HT-29 (cell line): ENCODE measurements at places on chromosomes 5 and 9.
A peak's percentile ranks its signal among the peaks of the same experiment; 100 is the strongest.

- no peak for DNase-seq
These were observed 15.7 kb downstream of the FBN2 start for GRCh38 chr5:128522336-128522735.

GRCh38 chr9:15308511-15308910 lies 1.5 kb upstream of the TTC39B start:
- DNase-seq: no peak

GRCh38 chr5:24388448-24388847 lies 256.3 kb downstream of the CDH10 start:
- no peak for DNase-seq

- DNase-seq: no peak
These were observed 23.8 kb downstream of the SHC3 start for GRCh38 chr9:89154651-89155336.

DNA sequence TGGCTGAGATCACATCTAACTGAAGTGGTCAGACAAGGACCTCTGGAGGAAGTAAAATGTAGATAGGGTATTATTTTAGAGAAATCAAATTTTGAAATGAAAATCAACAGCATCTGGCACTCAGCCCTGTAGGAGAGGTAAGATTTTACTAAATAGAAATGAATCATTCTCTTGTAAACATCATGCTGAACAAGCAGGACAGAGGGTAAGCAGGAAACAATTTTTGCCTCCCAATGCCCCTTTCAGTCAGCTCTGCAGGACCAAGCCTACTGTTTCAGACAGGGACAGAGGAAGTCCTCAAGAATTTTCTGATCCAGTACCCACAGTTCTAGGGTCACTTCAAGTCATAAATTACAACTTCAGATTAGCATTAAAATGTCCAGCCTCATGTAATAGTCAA lies 190.1 kb downstream of the ESM1 start:
- DNase-seq: no peak

DNA sequence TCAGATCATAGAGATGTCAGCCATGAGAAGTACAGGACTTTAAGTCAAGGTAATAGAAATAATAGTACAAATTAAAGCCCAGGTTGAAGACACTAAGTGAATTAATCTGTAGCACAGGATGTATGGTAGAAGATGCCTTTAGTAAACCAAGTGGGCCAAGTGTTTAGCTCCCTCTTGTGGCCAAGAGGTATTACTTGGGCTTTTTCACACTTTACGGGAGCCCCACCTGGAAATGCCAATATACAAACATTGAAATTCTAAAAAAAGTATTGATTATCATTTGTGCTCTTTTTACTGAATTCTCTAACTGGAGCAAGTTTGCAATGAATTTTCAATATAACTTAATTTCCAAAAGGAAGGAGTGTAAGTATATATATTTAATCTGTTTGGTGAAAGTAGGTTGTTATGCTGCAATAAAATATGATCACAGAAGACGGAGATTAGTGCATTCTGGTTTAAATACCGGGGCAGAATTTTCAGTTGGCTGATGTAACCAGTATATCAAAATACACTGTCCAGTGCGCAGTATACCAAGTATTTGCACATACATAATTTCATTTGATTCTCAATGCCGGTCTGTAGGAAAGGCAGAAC lies 84.7 kb downstream of the PARP8 start:
- DNase-seq: peak; percentile 75

DNA sequence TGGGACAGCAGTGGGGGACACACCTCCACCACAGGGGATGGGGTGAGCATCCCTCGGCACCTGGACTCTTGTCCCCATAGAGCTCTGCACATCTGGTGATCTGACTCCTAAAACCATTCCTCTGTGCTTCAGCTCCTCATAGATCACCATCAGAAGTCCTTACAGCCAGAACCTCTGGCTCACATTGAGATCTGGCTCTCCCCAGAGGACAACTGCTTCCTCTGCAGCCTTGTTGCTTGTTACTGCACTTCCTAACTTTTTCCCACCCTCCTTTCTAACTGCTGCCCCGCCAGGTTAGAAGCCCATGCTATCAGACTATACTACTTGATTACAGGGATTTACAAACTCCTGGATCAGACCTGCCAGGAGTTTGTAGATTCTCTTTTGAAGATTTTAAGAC lies 64.5 kb downstream of the ARSB start:
- DNase-seq: peak; percentile 16

DNA sequence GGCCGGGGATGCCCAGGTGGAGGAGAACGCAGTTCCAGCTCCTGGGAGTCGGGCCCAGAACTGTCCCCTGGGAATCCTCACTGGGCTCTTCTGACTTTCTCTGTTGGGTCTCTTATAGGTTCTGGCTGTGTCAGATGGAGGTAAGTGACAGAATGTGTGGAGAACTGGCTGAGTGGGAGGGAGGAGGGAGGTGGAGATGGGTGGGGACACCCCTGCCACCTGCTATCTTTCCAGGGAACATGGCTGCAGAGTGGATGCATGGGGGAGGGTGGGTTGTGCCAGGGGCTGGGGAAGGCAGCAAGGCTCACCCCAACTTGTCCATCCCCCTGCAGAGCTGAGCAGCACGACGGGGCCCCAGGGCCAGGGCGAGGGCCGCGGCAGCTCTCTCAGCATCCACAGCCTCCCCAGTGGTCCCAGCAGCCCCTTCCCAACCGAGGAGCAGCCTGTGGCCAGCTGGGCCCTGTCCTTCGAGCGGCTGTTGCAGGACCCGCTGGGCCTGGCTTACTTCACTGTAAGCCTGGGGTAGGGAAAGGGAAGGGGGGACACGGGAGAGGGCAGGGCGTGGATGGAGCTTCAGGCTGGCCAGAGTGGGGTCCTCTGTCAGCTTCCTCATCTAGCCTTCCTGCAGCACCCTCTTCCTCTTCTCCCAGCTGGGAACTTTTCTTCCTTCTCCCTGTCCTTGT lies 8.3 kb downstream of the RGS14 start:
- DNase-seq: no peak

DNA sequence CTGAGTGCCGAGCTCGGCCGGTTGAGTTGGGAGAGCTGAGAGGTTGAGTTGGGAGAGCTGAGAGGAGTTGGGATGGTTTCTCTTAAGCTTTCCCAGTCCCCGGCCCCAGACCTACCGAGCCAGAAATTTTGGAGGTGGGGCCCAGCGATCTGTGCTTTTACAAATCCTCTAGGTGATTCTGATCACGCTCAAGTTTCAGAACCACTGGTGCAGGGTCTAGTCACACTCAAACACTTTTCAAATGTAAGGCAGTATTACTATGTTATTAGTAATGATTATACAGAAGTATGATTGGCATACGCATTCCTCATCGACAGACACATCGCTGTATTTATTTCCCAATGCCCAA lies 256 bp upstream of the CLINT1 start:
- DNase-seq: no peak

GRCh38 chr5:176547802-176548201 lies 1.3 kb upstream of the CDHR2 start:
- peak; percentile 60 for DNase-seq

- DNase-seq: no peak
These were observed 259.7 kb upstream of the TUT7 start for GRCh38 chr9:86613943-86614342.

GRCh38 chr9:133526721-133527321 lies 2.1 kb upstream of the MYMK start:
- DNase-seq: no peak

GRCh38 chr9:113350937-113351336 lies 1.6 kb downstream of the BSPRY start:
- DNase-seq: no peak

- no peak for DNase-seq
These were observed 66.4 kb downstream of the WWC1 start for GRCh38 chr5:168357876-168358275.

DNA sequence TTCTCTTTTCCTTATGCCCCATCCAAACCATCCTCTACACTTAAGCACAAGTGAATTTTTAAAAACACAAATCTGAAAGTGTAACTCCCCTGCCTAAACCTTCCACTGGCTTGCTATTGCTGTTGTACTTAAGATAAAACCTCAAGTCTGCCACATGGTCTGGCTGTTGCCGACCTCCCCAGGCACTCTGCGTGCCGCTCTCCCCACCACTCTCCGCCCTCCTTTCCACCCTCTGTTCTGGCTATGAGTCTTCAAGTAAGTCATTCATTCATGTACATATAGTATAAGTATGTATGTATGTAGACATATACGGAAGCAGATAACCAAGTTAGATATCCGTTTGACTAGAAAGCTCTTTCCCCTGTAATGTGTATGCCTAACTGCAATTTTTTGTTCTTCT lies 94.7 kb upstream of the ANKRD55 start:
- no peak for DNase-seq

GRCh38 chr5:141783005-141783946 lies 94.9 kb downstream of the PCDH1 start:
- DNase-seq: no peak

- DNase-seq: no peak
These were observed 19.0 kb downstream of the TRIM7 start for GRCh38 chr5:181186022-181186421.

GRCh38 chr5:31754358-31754704 lies 115.4 kb downstream of the PDZD2 start:
- DNase-seq: no peak

GRCh38 chr5:26674846-26675245 lies 363.5 kb downstream of the CDH9 start:
- no peak for DNase-seq

DNA sequence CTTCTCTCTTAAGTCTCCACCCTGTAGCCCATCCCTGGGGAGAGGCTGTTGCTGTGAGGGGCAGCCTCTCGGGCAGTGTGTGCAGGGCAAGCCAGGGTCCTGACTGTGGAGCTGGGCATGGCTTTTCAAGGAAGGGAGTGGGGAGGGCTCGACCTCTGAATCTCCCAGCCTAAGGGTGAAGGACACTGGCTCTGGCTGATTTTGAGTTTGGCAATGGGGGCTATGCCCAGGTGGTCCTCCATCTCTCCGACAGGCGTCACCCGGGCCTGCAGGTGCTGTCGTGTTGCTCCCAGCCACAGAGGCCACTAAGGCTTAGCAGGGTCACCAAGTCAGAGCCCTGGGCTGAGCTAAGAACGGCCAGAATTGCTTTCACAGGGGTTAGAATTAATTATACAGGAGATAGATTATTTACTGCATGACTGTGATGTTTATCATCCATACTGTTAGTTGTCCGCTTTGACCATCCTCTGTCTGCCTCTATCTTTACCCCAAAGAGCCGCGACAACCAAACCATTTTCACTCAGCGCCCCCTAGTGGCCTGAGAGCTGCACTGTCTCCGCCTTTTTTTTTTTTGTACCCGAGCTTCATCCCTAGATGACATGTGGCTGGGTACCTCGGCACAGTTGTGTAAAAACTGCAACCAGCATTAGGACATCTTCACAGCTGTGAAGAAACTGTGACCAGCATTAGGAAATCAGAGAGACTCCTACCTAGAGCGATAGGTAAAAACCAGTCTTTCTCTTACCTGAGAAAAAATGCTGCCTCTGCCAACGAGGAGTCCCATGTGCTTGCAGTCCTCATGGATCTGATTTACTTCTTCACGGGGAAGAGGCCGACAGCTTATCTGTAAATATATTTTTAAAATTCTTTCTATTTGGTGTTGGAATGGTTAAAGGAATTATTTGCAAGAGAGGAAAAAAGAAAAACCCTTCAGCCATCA lies 44.5 kb downstream of the AGXT2 start:
- peak; percentile 88 for DNase-seq

GRCh38 chr9:101578378-101578777 lies 16.4 kb downstream of the PPP3R2 start:
- DNase-seq: no peak

DNA sequence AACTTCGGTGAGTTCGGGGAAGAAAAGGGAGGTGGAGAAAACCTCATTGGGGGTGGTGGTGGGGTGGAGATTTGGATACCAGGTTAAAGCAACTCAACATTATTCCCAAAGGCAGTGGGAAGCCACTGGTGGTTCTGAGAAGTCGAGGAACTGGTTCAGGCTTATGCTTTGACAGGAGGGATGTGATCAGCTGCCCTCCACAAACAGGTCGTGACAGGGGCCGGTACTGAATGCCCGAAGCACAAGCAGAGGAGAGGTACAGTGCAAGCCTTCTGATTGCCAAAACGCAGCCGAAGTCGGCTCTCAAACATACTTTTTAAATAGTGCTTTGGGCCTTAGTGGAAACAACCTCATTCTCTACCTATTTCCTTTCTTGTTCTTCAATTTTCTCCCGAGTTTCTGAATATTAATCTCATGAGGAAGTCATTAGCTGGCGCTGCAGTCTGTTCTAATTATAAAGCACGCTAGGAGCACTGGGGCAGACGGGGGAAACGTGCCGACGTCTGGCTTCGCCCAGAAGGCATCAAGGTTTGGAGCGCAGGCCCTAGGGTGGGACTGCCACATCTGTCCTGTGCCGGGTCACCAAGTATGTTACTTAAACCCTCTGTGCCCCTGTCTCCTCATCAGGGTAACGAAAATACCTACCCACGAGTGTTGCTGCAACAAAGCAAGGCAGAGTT lies 27.3 kb downstream of the SHB start:
- no peak for DNase-seq

DNA sequence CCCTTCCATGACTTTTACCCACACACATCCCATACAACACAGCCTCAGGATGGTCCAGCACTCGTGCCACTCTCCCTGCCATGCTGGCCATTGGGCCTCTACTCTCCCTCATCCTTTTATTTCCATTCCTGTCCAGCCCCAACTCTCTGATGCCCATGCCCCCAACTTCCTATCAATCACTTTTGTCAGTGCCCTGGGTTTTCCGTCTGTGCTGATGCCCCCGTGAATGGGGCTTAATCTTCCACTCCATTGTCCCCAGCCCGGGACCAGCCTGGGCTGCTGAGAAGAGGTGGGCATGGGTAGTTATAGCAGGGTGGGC lies 12.6 kb upstream of the ACSL6 start:
- no peak for DNase-seq

GRCh38 chr5:36385495-36385894 lies 83.8 kb upstream of the RANBP3L start:
- no peak for DNase-seq

GRCh38 chr5:59322894-59323293 lies 570.6 kb downstream of the PDE4D start:
- DNase-seq: no peak

GRCh38 chr9:70539001-70539400 lies 124.5 kb upstream of the KLF9 start:
- no peak for DNase-seq

DNA sequence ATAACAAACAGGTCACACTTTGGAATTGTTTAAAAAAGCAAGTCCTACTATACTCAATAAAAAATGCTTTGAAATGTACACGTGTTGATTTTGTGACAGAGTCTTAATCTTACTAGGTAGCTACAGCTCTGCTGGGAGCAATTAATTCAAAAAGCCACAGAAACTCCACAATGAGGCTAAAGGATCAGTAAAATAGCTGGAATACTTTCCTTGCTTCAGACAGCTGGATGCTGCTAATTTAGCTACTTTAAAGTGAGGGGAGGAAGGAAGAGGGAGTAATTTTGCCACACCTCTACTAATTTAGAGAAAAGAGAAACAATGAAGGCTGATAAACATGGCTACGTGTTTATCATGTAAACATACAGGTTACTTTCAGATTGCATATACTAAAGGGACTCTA lies 927.6 kb upstream of the DMAC1 start:
- no peak for DNase-seq

DNA sequence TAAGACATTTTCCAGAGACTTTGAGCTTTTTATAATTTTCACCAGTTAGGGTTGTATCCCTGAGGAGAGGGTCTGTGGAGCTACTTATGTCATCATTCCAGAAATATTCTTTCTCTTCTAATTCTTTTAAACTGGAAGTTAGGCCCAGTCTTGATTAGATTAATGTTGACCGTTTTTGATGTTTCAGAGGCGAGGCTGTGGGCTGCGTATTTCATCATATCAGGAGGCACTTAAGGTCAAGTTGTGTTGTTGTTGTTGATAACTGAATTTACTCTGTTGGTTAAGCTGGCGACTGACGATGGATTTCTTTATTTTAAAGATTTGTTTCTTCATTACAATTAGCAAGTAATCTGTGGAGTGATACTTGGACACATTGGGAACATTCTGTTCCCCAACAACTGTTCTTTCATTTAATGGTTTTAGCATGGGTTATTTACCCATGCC lies 20.1 kb downstream of the IPO11 start:
- DNase-seq: no peak
